NCI-H446 treated with DMSO at 0.1 percent for 48 hours (cell line): ENCODE measurements at places on chromosomes 3 and 15.

GRCh38 chr15:100801256-100801900 lies 78.3 kb upstream of the ALDH1A3 start:
- DNase-seq: no peak

- DNase-seq: no peak
Observed at GRCh38 chr3:184693011-184693975, 18.6 kb downstream of the MAGEF1 start.

GRCh38 chr3:8665407-8665896 lies 20.9 kb upstream of the SSUH2 start:
- no peak for DNase-seq

DNA sequence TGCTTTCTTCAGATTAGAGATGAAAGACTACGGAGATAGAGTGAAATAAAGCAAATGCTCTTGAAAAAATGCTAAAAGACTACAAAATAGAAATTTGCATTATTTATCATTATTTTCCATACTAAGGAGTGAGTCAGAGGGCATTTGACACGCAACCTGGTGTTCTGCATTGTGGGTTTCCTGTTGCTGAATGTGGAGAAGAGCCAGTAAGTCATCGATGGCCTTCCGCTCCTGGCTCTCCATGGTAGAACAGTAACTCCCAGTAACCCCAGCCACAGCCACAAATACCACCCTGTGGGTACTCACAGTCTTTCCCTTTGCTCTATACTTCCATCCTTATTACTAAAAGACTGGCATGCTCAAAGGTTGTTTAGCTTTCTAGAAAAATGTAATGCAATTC lies 61.5 kb downstream of the CGGBP1 start:
- no peak for DNase-seq

GRCh38 chr3:169112153-169112892 lies 551.2 kb downstream of the MECOM start:
- no peak for DNase-seq

DNA sequence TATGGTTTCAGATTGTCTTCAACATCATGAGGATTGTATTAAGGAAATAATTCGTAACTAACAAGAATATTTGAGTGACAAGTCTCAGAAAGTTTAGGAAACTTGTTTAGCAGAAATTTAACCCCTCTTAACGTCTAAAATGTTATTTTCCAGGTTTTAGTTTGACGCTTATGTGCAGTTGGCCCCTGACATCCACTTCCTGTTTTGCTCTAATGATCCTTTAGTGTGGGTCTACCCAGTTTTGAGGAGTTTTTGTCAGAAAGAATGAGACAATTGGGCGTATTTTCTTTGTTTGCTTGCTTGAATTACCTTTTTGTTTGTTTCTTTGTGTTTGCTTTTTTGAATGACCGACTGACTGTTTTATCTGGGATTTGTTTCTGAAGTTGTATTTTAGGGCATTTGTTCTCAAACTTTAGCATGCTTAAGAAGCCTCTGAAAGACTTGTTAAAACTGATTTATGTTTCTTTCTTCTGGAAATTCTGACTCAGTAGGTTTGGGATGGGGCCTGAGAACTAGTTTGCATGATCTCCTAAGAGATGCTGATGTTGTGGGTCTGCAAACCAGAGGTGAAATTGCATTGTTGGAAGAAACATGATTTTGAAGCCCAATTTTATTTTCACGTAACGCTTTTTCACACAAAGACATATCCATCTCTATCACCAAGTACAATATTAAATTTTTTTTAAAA lies 20.6 kb downstream of the RBMS3 start:
- no peak for DNase-seq

DNA sequence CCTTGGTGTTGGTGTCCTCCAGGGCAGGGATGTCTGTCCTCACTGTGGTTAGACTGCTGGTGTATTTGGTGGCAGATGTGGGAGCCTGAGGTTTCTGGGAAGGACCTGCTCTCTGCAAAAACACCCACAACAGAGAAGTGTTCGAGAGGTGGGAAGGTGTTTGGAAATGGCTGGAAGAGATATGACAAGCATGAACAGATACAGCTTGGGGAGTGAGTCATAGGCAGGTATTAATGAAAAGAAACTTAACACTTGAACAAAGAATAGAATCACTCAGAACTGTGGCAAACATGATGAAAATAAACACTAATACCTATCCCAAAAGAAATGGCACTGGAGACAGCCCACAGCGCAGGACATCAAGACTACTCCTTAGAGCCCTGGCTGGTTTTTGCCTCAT lies 192.4 kb upstream of the RORA start:
- DNase-seq: no peak

GRCh38 chr3:28232659-28233058 lies 8.8 kb upstream of the CMC1 start:
- no peak for DNase-seq

GRCh38 chr15:29449136-29449535 lies 179.5 kb upstream of the NSMCE3 start:
- no peak for DNase-seq

- no peak for DNase-seq
Observed at GRCh38 chr3:128730471-128730870, 4.5 kb downstream of the RAB7A start.

DNA sequence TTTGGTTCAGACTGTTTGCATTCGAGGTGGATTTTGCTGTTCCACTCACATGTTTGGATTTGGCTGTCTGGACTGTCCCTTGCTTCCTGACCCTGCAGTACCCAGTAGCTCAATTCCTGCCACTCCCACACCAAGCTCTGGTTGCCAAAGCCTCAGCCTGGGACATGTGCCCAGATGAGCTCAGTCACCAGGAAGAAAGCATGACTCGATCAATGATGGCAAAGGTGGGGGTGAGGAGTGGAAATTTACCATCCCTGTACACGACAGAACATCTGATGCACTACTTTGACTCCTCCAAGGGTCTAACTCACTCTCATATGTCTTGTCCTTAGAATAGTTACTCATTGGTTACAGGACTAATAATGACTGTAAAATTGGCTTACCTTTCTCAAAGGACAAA lies 45.2 kb downstream of the ZNF385D start:
- peak; percentile 68 for DNase-seq

DNA sequence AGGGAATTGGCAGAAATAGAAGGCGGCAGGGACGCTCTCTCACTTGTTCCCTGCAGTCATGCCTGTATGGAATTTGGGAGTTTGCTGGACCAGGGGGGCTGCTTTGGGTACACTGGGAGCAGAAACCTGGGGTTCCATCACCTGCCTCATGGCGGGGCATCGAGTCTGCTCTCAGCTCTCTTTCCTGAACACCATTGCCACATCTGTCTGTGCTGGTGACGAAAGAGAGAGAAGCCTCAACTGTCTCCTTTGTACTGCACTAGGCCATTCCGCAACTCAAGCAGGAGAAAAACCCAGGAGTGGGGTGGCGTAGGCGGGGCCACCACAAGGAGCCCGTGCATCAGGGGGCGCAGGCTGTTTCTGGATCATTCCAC lies 14.0 kb downstream of the TMEM158 start:
- no peak for DNase-seq

GRCh38 chr3:87761795-87762194 lies 297.0 kb downstream of the CGGBP1 start:
- no peak for DNase-seq

DNA sequence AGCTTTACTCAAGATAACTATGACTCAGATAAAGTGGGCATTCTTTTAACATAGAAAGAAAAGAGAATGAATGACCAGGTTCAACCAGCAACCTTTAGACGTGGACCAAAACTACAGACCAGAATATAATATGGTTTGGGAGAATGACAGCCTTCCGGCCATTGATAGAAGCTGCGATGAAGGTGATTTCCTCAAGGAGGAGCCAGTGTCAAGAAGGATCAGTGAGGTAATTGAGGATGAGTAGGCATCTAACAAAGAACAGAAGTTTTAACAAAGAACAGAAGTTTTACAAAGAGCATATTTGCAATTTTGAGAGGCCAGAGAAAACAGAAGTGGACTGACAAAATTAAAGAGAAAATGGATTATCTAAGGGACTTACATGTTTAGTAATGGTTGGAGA lies 289.0 kb upstream of the AGTR1 start:
- no peak for DNase-seq

- DNase-seq: peak; percentile 78
Observed at GRCh38 chr15:57561041-57561711, 30.5 kb upstream of the MYZAP start.

DNA sequence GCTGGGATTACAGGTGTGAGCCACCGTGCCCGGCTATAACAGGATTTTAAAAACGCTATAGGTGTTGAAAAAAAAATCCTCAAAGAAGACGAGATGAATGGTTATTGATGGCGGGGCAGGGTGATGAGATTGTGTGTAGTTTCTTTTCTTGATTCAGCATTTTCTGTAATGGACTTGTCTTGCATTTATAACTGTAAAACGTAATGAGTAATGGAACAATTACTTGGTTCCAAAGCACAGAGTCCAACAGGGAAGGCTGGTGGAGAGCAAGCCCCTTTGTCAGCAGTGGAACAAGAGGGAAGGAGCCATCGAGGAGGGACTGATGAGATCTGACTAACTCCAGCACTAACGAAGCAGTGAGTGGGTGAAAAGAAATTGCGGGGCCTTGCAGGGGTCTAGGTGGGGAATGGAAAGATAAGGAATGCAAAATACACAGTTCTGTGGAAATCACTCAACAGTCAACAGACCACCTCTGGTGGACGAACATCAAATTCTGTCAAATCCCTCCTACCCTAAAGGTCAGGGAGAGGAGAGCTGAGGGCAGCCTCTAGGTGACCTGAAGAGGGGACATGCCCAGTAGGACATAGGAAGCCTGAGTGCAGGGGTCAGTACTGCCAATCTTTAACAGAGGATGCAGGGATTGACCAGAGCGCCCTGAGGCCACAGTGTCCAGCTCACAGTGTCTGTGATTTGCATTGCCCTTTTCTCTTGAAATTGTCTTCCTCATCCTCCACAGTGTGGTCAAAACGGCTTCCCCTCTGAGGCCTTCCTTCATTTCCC lies 23.1 kb upstream of the CDCP1 start:
- no peak for DNase-seq

- DNase-seq: no peak
Observed at GRCh38 chr3:156689608-156690007, 15.2 kb downstream of the TIPARP start.

- no peak for DNase-seq
Observed at GRCh38 chr15:30924353-30924752, 20.6 kb downstream of the FAN1 start.

DNA sequence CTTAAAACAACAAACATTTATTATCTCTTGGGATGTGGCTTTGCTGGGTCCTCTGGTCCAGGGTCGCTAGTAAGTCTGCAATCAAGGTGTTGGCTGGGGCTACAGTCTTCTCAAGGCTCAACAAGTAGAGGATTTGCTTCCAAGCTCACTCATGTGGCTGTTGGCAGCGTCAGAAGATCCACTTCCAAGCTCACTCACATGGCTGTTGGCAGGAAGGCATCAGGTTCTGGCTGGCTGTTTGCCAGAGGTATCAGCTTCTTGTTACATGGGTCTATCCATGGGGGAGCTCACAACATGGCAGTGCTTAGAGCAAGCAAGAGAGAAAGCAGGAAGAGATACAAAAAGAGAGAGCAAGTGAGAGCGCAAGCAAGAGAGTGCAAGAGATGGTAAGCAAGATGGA lies 15.0 kb upstream of the BNC1 start:
- DNase-seq: peak; percentile 24

GRCh38 chr15:77863491-77864105 lies 213.9 kb downstream of the TBC1D2B start:
- DNase-seq: no peak

- no peak for DNase-seq
Observed at GRCh38 chr3:108017587-108017986, 73.2 kb downstream of the CD47 start.

- DNase-seq: peak; percentile 46
Observed at GRCh38 chr3:64058566-64058965, 35.3 kb upstream of the PSMD6 start.

- DNase-seq: no peak
Observed at GRCh38 chr3:33717616-33717865, 513 bp downstream of the CLASP2 start.

GRCh38 chr3:99903869-99904268 lies 86.2 kb downstream of the CMSS1 start:
- no peak for DNase-seq

DNA sequence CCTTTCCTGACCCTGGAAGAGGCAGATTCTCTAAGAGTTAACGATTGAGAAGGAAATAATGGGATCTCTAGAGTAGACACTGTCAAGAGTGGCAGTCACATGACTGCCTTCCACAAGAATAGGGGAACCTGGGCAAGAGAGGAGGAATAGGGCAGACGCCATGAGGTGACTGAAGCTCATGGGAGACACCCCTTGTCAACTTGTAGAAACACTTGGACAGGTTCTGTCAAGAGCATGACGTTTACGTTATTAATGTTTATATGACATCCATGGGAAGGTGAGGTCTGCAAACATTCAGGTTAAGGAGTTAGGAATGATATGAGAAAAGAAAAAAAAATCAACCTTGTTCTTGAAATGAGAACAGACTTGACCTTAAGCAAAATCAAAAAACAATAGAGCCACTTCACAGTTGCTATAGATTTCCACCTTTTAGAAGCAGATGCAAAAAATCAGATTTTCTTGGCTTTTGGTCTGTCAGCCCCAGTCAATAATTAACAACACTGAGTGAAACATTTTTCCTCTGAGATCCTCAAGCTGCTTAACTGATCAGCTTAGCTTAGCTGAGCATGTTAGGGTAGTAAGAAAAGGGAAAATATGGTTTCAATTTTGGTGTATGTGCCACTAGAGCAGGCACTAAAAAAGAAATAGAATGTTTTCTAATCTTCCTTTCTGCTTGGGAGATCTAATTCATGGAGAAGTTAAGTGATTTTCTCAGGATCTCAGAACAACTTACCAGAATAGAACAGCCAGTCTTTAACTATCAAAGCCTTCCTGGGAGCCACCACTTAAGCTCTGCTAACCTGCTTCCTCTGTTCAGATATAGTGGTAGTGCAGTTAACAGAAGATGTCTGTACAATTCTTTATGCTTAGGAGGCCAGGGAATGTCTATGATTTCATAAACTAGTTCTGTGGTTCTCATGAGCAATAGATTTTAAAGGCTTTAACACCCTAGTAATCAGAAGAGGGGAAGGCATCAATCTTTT lies 116.9 kb downstream of the B3GALNT1 start:
- no peak for DNase-seq

DNA sequence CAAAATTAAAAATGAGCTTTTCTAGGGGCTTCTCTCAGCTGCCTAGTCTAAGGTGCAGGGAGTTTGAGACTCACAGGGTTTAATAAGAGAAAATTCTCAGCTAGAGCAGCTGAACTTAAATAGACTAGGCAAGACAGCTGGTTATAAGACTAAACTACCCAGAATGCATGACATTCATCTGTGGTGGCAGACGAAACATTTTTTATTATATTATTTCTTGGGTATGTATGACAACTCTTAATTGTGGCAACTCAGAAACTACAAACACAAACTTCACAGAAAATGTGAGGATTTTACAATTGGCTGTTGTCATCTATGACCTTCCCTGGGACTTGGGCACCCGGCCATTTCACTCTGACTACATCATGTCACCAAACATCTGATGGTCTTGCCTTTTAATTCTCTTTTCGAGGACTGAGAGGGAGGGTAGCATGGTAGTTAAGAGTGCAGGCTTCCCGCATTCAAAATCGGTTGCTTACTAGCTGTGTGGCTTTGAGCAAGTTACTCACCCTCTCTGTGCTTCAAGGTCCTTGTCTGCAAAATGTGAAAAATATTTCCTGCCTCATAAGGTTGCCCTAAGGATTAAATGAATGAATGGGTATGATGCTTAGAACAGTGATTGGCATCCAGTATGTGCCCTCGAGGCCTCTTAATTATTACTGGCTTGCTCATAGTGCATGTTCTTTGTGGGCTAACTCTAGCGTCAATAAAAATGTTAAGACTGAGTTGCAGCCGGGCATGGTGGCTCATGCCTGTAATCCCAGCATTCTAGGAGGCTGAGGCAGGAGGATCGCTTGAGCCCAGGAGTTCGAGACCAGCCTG lies 984 bp downstream of the CCR5 start:
- DNase-seq: no peak

GRCh38 chr15:67409175-67409574 lies 111.8 kb upstream of the C15orf61 start:
- no peak for DNase-seq
